ENCODE measurements at places on chromosomes 16 and 17. TPM values are rescaled to one million over a fixed set of nuclear protein-coding genes. Genes with fewer than 3 reads are reported as not detected.

The G6PC1 gene
- total RNA-seq = not detected

DNA sequence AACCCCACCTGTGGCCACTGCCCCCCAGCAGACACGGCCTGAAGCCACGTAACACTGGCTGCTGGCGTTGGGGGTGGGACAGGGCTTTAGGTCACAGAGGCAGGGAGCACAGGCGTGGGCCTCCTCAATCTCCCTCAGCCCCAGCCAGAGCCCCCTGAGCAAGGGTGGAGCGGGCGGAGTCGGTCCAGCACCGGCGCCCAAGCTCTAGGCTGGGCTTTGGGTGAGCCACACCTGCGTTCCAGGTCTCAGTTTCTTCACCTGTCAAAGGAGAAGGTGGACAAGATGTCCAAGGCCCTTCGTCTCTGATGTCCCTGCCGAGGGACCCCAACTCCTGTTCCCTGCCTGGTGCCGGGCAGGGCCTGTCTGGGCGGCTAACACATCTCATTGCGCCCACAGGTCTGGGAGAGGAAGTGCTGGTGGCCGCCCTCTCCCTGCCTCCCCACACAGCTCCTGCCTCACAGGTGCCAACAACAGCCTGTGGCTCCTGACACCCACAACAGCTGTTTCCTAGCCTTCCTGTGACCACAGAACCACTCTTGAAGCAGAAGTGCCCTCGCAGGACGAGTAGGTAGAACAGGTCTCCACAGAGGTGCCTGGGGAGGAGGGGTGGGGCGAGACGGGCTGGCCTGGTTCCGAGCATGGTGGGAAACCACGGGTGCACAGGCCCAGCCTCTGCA is 12.0 kb downstream of the FAM83G start:
- DNase-seq = no peak

DNA sequence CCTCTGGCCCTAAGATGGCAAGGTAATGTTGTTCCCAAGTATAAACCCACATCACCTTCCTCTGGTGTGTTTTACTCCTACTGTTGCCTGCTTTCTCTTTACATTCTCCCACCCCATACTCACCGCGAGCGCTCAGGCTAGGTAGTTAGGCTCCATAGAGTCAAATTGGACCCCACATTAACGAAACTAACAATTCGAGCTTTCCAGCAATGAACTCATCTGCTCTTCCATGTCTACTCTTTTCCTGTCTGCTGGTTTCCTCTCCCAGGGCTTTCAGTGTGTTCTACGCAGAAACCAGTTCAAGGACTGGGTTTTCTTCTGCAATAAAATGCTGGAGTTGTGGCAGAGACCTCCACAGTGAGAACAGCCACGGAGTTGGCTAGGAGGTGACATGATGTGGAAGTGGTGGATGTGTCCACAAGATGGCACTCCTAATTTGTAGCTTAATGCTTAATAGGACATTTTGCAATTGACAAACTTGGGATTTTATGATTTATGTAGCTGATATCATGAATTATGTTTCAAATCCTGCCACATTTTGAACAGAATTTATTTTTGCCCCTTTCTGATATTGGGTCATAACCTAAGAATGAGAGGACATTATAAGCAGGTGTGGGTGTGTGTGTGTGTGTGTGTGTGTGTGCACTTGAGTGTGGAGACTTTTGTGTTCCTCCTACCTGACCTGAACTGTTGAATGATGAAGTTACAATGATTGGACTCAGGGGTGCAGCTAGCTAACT is 2.2 kb upstream of the UQCRC2 start:
- peak; percentile 39 for DNase-seq

DNA sequence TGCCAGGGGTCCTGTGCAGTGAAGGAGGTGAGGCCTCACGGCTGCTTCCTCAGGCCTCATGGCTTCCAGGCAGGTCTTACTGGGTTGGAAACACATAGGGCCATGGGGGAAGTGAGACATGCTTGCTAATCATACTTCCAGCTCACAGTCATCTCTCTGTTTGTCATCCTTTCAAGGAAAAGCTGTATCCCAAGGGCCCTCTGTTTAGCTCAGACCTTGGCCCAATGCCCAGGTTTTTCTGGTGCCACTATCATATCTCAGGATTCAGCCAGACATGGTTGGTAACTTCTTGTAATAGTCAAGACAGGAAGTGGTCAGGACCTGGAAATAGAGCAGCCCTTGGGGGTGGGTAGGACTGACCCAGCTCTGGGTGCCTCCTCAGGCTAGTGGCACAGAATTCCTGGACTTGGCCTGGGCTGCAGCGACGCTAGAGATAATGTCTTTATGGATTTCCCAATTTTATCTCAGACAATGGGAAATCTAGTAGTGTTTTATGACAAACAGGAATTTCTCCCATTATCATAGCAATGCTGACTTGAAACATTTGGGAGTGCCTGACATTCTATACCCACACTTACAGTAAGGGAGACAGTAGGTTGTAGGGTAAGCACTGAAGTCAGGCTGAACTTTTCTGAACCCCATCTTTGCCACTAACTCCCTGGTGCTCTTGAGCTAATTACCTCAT is 13.5 kb upstream of the ITGB3 start:
- peak; percentile 5 for DNase-seq
